ENCODE measurements at places on chromosomes 6 and 20. TPM values are rescaled to one million over a fixed set of nuclear protein-coding genes. Genes with fewer than 3 reads are reported as not detected.

Gene FAM184A
- 0.07 TPM for total RNA-seq

Gene BTN1A1
- 0.06 TPM for total RNA-seq

Gene POPDC3
- 36.4 TPM for total RNA-seq

Gene TUBE1
- total RNA-seq: 17.1 TPM

Gene PACSIN1
- 0.12 TPM for total RNA-seq

All from G401 (cell line).